ENCODE measurements at places on chromosomes 12 and 14. TPM values are rescaled to one million over a fixed set of nuclear protein-coding genes. Genes with fewer than 3 reads are reported as not detected.
A peak's percentile ranks its signal among the peaks of the same experiment; 100 is the strongest.

DNA sequence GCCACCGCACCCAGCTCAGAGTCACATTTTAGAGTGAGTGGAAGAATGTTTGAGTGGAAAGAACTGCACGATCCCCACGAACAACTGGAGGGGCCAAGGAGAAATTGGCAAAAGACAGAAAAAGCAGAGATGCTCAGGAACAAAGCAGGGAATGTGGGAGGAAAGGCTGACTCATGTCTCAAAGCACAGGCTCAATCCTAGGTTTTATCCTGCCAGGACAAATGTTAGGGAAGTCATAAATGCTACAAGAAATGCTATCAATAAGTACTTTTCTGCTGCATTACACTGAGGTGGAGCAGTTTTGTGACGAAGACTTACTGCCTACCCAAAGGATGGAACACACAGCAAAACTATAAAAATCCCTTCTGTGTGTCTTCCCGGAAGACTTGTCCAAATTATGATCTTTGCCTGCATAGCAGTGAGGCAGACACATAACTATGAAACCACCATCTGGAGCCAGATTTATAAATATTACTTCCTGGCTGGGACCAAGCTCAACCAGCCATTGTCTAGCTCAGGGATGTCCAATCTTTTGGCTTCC, 26.7 kb downstream of the NIN start:
- no peak for DNase-seq

DNA sequence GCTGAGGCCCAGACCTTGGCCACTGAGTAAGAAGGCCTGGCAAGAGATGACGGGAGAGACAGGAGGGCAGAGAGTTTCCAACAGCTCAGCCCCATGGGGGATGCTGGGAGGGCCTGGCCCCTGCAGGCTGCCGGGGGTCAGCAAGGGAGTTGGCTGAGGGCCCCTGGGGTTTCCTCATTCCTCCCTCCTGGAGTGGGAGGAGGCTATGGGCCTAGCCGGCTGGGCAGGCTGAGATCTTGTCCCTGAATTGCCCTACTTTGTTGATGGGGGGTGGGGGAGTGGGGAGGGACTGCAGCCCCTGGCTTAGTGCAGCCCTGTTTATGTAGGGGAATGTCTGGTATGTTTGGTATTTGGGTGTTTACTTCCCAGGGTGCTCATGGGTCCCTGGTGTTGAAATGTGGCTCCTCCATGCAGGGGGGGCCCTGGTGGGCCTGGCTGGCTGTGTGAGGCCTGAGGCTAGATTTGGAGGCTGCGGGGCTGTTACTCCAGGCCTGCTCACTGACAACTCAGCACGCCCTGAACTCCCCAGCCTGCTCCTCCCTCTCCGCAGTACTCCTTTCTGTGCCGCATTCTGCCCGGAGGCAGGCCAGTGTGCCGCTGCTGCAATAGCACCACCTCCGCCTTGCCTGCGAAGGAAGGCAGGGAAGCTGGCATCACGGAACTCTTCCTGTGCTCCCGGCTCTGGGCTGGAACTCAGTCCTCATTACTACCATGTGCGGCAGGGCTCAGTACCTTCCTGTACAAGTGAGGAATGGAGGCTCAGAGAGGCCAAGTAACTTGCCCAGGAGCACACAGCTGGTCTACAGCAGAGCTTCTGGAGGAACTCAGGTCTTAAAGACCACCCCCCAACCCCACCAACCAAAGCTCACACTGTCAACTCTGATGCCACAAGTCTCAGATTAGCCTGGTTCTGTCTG, 25.3 kb downstream of the JDP2 start:
- DNase-seq = no peak

DNA sequence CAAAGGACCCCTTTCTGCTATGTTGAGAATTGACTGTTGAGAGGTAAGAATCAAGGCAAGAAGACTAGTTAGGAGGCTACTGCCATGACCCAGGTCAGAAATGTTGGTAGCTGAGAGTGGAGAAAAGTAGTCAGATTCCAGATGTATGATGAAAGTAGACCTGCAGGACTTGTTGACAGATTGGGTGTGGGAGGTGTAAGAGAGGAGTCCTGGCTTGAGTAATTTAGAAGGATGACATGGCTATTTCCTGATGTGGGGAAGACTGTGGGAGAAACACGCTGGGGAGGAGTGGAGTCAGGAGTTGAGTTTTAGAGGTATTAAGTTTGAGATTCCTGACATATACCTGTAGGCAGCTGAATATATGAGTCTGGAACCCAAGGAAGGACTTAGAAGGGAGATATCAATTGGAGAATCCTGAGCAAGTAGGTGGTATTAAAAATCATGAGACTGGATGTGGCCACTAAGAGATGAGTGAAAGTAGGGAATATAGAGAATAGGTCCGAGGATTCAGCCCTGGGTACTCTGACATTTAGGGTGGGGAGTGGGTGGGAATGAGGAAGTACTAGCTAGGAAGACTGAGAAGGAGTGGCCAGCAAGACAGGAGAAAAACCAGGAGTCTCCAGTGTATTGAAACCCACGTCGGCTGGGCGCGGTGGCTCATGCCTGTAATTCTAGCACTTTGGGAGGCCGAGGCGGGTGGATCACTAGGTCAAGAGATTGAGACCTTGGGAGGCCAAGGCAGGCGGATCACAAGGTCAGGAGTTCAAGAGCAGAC, 12.6 kb upstream of the DDX47 start:
- no peak for DNase-seq

- no peak for DNase-seq
Measured at GRCh38 chr12:132238488-132238854, 90.9 kb downstream of the GALNT9 start.

DNA sequence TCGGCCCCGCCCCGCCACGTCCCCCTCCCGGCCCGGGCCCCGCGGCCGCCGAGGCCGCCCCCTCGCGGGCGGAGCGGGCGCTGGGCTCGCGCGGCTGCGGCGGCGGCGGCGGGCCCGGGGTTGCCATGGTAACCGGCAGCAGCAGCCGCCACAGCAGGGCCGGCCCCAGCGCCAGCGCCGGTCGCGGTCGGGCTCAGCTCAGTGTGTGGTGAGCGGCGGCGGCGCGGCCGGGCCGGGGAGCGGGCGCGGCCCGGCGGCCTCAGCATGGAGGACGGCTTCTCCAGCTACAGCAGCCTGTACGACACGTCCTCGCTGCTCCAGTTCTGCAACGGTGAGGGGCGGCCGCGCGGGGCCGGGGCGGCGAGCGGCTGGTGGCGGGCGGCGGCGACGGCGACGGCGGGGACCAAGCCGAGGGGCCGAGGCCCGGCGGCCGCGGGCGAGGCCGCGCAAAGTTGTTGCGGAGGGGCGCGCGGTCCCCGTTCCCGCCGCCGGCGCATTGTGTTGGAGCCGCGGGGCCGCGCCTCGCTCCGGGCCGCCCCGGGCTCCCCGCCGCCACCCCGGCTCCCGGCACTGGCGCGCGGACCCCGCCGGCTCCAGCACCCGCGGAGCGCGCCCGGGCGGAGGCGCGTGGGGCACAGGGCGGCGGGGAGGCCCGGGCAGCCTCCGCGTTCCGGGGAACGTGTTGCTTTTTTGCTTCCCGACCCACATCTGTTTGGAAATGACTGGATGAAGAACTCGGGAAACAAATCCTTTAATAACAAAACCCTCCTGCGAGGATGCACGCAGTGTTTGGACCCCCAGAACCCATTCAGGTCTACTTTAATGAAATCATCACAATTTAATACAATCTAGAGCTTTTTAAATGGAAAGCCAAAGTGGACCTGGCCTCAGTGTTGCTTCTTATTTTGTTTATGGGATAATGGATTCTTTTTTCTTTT, at the start of gene EML1:
EML1 (plus strand) TSS at position 201 of the 938 bp plus-strand sequence; CDS start at position 265, 64 bp downstream.
- DNase-seq = peak; percentile 72

The WSCD2 gene
- not detected for total RNA-seq

The P2RX7 gene
- 21.4 TPM for total RNA-seq

- no peak for DNase-seq
Measured at GRCh38 chr12:32265951-32266350, 133.4 kb upstream of the FGD4 start.

GRCh38 chr12:128938886-128939285, 85.6 kb downstream of the GLT1D1 start:
- no peak for DNase-seq

DNA sequence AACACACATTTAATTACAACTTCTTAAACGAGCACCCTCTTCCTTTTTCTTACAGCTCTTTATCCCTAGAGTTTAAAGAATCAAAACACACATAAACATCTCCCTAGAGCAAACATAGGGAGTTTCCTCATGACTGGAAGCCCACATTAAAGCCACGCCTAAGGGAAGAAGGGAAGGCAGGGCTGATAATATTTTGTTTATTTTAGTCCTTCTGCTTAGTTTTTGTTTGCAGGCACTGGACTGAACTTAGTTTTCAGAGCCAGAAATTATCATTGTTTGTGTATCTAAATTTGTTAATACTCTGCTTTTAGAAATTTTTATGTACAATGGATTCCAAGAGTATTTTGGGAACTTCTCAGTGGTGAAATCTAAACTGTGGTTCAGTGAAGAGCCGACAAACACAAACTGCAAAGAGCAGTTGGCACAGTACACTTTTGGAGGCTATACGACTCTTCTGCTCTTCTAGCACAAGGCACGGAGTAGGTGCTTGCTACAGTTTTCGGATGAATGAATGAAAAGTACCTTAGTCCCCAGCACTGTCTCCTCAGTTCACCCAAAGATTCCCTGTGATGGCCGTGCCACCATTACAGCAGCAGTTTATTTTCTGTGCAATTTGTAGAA, 17.6 kb upstream of the AMIGO2 start:
- no peak for DNase-seq
